Activated T-cell treated with anti-CD3 and anti-CD28 coated beads, Interleukin-2, amount 50 U/mL, for 72 hours (primary cell): ENCODE measurements at places on chromosomes 2 and 18.
A peak's percentile ranks its signal among the peaks of the same experiment; 100 is the strongest.

DNA sequence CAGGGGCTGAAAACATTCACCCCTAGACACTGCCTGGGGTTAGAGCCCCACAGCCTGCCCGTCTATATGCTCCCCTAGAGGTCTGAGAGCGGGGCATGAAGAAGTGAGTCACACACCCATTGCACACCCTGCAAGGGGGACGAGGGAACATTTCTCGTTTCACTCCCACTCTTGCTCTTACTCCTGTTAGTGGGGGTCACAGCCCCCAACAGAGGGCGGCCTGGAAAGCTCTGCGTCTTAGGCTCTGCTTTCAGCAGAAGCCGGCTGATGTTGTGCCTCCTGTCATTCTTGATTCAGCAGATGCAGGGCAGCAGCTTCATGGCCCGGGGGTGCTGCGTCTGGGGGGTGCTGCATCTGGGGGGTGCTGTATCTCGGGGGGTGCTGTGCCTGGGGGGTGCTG is 141.3 kb downstream of the ASB1 start:
- DNase-seq: no peak

DNA sequence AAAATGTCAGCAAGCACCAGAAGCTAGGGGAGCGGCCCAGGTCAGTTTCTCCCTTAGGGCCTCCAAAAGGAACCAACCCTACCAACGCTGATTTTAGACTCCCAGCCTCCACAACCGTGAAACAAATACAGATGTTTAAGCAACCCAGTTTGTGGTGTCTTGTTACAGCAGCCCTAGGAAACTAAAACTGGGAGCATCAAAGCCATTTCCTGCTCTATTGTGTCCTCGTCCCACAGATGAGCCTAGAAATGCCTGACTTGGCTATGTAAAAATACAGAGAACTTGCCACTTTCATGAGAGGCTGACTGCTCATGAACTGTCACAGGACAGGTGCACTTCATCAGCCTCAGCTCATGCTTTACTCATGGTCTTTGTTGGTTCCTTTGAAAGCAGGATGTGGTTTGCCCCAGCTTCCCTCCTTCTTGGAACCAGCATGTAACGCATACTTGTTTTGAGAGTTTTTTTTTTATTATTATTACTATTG is 97.6 kb upstream of the SLC39A10 start:
- peak; percentile 87 for DNase-seq

DNA sequence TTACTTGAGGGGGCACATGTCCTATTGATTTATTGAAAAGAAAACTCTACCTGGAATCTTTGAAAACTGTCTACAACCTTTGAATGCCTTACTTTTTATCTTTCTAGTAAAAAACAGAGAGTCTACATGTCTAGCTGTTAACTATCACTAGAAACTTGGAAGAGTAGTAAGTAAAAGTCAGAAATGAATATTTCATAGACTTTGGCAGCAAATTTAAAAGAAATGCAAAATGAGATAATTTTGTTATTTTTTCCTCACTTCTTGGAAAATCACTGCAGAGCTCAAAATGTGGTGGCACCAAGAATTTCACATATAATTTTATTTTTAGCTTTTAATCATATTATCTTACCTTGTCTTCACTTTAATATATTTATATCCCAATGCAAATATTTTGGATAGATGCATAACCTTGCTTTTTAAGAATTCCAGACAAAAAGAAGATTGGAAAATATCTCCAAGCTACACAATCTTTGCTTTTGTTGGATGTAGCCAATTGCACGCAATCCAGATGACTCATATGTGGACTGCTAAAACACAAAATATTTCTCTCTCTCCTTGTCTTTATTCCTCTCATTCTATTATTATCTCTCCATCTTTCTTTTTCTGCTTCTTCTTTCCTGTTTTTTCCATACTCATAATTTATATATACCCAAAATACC is 92.2 kb upstream of the DSEL start:
- DNase-seq: no peak

DNA sequence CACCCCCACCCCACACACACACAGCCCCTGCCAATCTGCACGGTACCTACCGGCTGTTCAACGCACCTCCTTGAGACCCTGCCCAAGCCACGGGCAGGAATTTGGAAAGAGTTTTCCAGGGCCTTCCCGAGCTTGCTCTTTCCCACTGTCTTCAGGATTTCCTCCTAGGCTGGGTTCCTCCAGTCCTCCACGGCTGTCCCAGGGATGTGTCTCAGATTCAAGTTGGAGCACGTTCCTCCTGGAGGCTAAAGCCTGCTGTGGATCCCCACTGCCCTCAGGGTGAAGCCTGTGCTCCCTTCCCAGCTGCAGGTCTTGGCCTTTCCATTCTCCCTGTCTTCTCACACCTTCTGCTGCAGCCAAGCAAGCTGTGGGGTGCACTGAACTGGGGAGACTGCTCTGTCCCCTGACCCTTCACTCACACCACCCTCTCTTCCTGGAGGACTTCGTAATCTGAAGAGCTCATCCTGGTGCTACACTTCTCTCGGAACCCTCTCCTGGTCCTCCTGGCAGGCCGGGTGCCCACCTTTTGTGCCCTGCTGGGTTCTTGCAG is 54.9 kb upstream of the HS6ST1 start:
- no peak for DNase-seq

DNA sequence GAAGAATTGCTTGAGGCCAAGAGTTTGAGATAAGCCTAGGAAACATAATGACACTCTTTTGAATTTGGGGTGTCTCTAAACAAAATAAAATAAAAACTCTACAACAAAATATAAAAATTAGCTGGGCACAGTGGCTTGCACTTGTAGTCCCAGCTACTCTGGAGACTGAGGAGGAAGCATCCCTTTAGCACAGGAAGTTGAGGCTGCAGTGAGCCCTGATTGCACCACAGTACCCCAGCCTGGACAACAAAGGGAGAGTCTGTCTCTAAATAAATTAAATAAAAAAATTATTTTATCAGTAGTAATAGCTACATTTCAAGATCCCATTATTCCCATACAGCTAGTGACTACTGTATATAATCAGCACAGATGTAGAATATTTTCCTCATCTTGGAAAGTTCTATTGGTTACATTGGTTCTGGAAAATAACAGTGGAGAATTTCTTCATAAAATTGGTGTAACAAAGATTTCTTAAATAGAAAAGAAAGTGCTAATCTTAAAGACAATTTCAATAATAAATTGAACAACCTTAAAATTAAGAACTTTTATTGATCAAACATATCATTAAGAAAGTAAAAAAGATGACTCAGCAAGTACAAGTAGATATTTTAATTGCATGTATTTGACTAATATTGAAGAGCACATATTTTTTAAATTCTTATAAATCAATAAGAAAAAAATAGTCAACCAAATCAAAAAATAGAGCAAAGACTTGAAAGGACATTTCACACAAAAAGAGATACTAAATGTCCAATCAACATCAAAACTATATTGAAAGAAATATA is 90.4 kb upstream of the KYNU start:
- DNase-seq: no peak

- no peak for DNase-seq
These were observed 9.8 kb downstream of the KIF1A start for GRCh38 chr2:240810199-240810598.

DNA sequence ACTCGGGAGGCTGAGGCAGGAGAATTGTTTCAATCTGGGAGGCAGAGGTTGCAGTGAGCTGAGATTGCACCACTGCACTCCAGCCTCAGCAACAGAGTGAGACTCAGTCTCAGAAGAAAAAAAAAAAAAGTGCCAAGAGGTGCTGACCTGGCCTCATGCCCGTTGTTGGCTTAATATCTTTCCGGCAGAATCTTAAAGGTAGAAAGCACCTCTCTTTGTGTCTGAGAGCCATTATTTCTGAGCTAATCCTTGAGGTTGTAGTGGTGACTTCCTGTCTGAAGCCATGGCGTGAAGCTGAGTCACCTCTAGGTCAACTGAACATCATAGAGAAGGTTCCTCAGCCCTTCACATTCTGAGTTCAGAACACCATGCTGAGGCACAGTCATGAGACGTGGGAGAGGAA is 60.4 kb downstream of the WDSUB1 start:
- peak; percentile 17 for DNase-seq

- no peak for DNase-seq
These were observed 2.3 kb downstream of the SLC3A1 start for GRCh38 chr2:44277541-44277940.

DNA sequence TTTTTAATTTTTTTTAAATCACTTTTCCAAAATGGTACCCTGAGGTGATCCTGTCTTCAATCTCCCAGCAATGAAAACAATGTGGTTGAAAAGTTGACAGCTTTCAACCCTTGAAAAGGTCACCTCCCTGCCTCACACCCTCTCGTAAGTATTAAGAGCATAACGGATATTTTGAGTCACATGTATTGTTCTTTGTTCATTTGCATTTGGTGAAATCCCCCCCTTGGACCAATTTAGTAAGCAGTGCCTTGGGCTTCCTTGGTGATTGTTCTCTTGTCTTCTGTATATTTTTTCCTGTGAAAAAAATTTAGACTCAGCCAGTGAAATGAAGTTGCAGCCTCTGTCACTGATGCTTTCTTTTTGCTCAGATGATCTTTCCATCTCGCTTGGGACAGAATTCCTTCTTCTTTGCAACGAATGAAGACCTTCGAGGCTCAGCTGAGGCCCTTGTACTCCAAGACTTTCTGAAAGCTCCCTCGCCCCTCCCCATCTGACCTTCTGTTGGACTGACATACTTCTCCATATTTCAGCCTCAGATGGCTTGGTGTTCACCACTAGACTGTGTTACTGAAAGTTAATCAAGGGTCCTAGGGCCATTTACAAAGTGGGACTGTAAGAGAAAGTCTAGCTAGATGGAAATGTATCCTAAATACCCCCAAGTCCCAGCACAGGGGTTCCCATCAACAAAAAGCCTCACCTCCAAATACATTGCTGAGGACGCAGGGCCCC is 158.4 kb downstream of the BCL2 start:
- DNase-seq: peak; percentile 70

DNA sequence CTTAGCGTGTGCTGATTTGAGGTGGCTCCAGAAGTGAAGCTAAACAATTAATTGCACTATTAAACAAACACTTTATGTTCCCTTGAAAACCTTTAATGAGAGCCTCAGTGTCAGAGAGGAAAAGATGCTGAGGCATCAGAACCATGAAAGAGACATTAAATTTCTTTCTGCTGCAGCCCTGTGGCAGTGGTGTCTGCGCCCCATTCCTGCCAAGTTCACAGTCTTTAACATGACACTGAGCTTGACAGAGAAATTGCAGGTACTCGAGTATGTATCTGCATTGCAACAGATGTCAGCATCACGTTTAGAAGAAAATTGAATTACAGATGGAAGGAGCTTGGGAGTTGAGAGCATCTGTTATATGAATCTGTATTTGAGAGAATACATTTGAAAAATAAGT is 111.3 kb upstream of the CREB1 start:
- no peak for DNase-seq

- no peak for DNase-seq
These were observed 1.0 kb upstream of the ROCK1 start for GRCh38 chr18:21112543-21113105.

DNA sequence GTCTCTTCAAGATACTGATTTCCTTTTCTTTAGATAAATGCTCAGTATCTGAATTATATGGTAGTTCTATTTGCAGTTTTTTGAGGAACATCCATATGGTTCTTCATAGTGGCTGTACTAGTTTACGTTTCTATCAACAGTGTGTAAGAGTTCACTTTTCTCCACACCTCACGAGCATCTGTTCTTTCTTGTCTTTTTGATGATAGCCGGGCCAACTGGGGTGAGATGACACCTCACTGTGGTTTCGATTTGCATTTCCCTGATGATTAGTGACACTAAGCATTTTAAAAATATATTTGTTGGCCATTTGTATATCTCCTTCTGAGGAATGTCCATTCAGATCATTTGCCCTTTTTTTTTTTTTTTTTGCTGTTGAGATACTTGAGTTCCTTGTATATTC is 458.8 kb downstream of the SETBP1 start:
- no peak for DNase-seq

DNA sequence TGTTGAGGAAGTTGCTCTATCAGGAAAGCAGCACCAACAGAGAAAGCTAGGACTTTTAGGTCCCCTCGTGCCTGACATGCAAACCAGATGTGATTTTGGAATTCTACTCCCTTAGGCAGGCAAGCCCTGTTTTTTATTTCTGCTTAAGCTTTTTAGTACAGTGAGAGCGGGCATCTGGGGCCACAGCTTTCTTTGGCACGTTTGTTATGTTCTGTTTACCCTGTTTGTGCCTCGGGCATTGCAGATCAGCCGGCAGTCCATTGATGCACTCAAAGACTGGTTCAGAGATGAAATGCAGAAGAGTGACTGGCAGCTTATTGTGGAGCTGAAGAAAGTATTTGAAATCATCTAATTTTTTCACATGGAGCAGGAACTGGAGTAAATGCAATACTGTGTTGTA is 61.9 kb downstream of the EIF5B start:
- DNase-seq: no peak

GRCh38 chr2:13390676-13391075 is 673.9 kb downstream of the TRIB2 start:
- no peak for DNase-seq

DNA sequence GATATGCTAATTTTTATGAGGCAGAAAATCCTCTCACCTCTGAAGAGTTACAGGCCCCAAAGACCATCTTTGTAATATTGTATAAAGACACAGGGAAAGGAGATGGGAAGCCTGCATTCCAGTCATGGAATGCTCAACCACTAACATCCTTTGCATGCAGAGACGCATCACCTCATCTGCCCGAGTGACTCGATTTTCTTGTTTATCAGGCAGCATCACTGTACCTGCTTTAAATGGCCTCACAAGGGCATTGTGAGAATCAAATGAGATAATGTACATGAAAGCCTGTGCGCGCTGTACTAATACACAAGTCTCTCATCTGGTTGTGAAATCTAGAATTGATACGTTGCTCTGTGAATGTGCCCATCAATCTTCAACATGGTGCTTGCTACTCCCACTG is 10.2 kb upstream of the TMEM247 start:
- DNase-seq: no peak

DNA sequence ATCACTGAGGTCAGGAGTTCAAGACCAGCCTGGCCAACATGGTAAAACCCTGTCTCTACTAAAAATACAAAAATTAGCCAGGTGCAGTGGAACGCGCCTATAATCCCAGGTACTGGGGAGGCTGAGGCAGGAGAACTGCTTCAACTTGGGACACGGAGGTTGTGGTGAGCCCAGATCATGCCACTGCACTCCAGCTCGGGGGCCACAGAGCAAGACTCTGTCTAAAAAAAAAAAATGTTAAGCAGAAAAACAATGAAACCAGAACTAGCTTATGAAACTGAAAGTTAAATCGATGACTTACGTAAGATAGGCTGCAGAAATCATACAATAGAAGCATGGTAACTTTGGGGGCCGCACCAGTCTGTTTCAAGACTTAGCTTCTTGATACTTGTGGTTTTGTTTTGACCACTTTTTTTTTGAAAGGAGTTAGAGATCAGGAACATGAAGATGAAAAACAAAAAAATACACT is 6.2 kb upstream of the GPR155 start:
- DNase-seq: peak; percentile 60
